ENCODE measurements at places on chromosomes 2 and 18. TPM values are rescaled to one million over a fixed set of nuclear protein-coding genes. Genes with fewer than 3 reads are reported as not detected.

Gene EPC2
- 95.3 TPM for total RNA-seq

Gene TRAPPC12
- 18.3 TPM for total RNA-seq

Gene C1QL2
- total RNA-seq: not detected

Gene CFC1
- not detected for total RNA-seq

Gene B4GALT6
- 1.0 TPM for total RNA-seq
